NCI-H2107 (cell line): ENCODE measurements at places on chromosomes 1 and 21.

DNA sequence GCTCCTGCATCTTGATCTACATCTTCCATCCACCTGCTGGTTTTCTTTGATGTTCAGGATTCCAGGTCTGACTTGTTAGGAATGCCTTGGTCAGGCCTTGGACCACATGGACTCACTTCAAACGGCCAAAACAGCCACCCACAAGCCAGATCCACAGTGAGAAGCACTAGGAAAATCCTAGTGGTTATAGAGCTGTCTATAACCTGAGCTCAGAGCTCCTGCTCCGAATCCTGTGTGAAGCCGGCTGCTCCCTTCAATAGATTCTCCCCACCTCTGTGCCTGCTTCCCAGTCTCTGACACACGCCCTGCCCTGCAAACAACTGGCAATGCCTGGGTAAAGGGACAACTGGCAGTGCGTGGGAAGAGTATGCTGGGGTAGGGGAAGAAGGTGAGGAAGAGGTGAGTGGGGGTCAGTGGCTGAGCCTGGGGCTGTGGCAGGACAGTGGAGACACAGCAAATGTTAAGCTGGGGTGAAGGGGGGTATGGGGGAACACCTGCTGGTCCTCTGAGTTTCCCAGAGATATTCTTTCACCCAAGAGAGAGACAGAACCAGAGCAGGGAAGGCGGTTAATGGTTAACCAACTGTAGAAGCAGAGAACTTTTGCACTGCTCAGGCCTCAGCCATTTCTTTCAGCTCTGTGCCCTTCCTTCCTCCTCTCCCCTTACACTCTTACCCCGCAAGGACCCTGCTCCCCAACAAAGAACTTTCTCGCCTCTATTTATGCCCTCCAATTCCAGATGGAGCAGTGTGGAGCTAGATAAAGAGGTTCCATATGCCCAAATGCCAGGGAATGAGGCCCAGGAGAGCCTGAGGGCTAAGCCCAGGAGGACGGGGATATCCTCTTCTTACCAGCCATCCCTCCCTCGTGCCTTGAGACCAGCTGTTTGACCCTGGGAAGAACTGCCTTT lies 4.5 kb downstream of the PLXNA2 start:
- DNase-seq = no peak

DNA sequence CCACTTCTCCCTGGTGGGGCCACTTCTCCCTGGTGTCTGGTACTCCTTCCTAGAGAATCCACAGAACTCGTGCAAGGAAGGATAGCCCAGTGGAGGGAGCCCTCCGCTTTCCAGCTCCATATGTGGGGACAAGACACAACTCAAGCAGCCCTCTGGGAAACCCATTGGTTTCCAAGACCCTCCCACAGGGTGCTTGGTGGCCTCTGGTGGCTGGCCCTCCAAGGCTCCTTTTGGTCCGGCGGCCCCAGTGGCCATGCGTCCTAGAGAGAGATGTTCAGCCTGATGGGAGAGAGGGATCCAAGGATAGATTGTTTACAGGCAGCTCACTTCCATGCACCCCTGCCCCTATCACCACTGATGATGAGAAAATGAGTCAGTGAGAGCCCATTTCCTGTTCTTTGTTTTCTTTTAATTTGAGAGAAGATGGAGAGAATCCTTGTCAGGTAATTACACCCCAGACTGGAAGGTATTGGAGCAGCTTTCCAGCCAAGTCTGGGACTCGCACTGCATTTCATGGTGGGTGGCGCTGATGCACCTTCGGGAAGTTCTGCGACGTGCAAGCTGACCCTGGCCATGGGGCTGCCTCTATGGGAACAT lies 486.2 kb upstream of the VAMP3 start:
- no peak for DNase-seq

- DNase-seq = no peak
These were observed 5.8 kb downstream of the AGL start for GRCh38 chr1:99855914-99856450.

DNA sequence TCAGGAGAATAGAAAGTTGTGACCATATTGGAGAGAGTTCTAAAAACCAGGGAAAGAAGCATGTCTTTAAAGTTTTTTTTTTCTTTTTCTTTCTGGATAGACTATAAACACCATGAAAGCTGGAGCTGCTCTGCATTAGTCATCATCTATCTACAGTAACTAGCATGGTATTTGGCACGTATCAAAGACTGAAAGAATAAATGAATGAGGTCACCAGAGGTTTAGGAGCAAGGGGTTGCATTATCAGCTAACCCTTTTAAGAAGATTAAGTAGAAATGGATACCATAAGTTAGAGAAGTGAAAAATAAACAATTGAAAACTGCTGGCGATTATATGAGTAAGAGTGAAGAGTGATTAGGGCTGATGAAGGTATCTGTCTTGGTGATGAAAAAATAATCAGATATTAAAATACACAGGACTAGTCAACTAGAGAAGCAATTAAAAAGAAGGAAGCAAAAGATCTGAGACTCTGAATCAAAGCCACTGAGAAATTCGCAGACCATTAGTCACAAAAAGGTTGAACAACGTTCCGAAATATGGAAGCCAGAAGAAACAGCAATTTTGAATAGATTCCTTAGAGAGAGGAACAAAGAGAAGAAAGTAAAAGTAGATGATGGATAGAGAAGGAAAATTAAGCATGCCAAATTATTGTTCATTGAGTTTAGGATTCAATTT lies 536.4 kb downstream of the DPYD start:
- DNase-seq = no peak

DNA sequence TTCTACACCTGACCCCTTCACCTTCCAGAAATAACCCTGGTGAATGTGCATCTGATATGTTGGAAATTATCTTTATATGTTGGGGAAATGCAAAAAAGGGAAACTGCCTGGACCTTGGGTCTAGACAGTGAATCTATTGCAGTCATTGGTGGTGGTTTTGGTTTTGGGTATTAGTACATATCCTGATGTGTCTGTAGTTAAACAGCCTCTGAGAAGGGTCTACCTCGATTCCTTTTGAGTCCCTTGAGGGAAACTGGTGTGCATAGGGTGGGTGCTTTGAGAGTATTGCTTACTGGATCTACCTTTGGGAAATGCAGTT lies 127.3 kb upstream of the KIAA0040 start:
- no peak for DNase-seq

DNA sequence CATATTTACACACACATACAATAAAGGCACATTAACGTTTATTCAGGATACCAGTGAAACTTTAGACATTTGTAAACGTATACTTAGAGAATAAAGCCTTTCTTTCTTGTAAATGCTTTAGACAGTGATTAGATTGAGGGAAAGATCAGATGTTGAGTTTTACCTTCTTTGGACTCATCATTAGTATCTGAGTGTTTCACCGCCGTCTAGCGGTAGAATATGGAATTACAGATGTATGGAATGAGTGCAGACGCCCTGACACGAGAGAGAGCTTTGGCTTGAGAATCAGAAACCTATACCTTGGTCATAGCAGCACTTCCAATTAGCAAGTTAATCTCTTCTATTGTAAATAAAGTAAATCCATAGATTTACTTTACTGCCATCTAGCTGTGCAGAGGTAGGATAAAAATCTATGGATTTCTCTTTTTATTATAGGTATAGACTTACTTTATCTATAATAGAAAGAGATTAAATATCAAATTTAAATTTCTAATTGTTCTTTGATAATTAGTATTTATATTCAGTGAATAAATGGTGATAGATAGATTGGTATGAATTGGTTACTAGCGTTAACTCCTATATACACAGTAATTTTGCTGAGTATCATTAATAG lies 12.6 kb downstream of the FLG2 start:
- peak; percentile 9 for DNase-seq

- DNase-seq = no peak
These were observed 16.2 kb upstream of the ARHGAP29 start for GRCh38 chr1:94253456-94254017.

- no peak for DNase-seq
These were observed 1.4 kb upstream of the EPHB2 start for GRCh38 chr1:22709227-22709626.

GRCh38 chr1:172566196-172566997 lies 33.4 kb downstream of the SUCO start:
- no peak for DNase-seq

GRCh38 chr1:222114536-222115156 lies 372.8 kb upstream of the DUSP10 start:
- DNase-seq = no peak

DNA sequence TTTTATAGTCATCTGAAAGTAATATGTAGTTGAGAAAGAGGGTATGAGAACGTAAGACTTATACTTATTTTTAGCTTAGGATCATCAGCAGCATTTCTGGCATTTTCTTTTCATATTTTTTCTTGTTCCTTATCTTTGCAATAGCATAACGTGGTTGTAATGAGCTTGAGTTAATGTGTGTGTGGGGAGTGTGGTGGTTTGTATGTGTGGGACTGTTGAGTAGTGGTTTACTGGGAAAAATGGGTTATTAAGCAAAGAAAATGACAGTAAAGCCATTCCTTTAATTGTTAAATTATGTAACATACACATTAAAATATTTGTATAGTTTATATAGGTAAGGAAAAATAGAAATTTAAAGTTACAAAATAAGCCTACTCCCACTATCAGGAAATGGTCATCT lies 15.2 kb downstream of the PIP5K1A start:
- DNase-seq = no peak

GRCh38 chr1:10380594-10381275 lies 18.1 kb upstream of the PGD start:
- no peak for DNase-seq

DNA sequence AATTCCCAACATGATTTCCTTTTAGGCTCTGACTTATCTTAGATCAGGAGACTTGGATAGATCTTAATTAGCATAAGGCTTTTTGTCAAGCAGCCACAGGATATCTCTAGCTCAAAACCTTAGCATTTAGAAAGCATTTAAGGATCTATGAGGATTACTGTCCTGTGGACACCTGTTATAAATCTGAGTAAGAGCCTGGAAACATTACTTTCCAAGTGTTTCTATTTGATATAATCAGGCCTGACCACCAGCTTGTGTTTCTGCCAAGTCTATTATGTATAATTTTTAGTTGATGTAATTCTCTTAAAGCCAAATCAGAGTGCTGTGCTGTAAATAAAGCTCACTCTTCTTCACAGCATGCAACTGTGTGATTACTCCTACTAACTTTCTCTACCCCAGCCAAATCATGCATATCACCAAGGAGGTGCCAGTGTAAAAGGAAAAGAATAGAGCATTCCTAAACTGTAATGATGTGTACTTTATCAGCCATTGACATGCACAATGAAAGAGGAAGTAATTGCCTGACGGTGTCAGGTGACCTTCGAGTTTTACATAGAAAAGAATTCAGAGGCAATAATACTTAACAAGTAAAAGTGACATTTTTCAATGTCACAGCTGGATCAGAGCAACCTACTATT lies 309.9 kb upstream of the PRMT6 start:
- DNase-seq = no peak

- DNase-seq = peak; percentile 69
These were observed 225.6 kb upstream of the FGGY start for GRCh38 chr1:59071289-59071688.

- DNase-seq = no peak
These were observed 231.1 kb upstream of the SGIP1 start for GRCh38 chr1:66302815-66303214.
